Activated naive CD4-positive, alpha-beta T cell treated with anti-CD3 and anti-CD28 coated beads for 36 hours (primary cell): ENCODE measurements at places on chromosomes 3 and 15. TPM values are rescaled to one million over a fixed set of nuclear protein-coding genes. Genes with fewer than 3 reads are reported as not detected.

The ACTRT3 gene
- 0.30 TPM for total RNA-seq

The WNT5A gene
- total RNA-seq = not detected

GRCh38 chr3:83941990-83942745 is 1016.6 kb upstream of the CADM2 start:
- no peak for DNase-seq

The SCN11A gene
- 0.05 TPM for total RNA-seq

DNA sequence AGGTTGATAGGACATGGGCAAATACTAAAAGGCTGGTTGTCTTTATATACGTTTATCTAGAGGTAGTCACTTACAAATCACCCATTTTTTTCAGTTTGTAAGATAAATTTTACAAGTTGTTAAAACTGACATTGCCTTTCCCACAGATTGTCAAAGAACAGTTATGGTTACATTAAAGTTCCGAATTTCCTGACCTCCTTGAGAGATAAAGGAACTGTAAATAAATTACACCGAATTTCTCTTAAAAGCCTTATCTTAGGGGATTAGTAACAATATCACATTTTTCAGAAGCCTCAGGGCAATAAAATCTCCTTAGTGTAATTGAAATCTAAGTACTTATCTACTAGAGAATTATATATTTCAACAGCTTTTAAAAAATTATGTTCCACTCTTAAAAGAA is 49.5 kb downstream of the ZPLD1 start:
- DNase-seq = no peak

- DNase-seq = no peak
These were observed 195.5 kb downstream of the BCHE start for GRCh38 chr3:165641569-165642310.

GRCh38 chr3:95434491-95434890 is 1371.6 kb downstream of the NSUN3 start:
- no peak for DNase-seq

The SNUPN gene
- total RNA-seq = 33.1 TPM

- no peak for DNase-seq
These were observed 372.1 kb downstream of the LPP start for GRCh38 chr3:188526057-188526456.

DNA sequence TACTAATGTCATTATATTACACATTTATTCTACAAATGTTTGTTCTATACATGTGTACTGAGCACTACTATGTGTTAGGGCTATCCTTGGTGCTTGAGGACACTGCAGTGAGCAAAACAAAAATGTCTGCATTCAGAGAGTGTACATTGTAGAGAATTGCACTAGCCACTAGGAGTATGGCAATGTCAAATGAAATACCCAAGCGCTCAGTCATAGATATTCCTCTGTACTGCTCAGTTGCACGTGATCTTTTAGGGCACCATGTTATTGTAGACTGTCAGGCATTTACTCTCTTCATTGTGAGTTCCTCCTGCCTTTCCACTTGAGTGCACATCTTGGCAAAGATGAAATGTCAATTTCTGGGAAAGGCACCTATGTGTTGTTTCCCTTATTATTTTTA is 36.8 kb downstream of the FNDC3B start:
- DNase-seq = no peak

The TTLL3 gene
- 46.3 TPM for total RNA-seq

- no peak for DNase-seq
These were observed 22.5 kb downstream of the DMXL2 start for GRCh38 chr15:51600114-51600513.

DNA sequence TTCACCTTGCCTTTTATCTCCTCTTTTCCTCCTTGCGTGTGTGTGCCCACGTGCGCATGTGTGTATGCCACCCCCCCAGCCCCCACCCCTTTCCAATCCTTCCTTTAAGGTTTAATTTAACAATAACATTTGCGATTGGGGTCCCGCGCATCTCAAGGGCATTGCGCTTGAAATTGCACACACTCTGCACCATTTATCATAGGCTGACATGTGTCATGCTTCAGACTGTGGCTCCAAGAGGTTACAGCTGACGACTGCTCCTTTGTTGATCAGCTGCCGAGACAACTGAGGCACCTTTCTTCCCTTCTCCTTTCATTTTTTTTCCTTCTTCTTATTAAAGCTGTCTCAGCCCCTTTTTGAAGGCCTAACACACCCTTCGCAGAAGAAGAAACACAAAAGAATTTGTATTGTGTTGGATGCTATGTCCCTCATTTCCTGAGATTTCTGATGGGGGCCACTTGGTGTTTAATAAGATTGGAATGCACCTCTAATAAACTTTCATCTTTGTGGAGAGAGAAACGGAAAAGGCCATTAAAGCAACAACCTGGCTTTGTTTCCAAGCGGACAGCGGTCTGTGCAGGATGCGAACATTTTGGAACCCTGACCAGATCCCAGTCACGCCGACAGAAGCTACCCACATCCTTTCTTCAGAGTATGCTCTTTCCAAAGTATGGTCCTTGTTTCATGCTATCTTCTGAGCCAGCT is 470.1 kb downstream of the MCTP2 start:
- DNase-seq = no peak

- DNase-seq = no peak
These were observed 360.5 kb upstream of the NAALADL2 start for GRCh38 chr3:174498638-174499037.

The SOX2 gene
- not detected for total RNA-seq

GRCh38 chr3:138642226-138642926 is 33.8 kb downstream of the FAIM start:
- DNase-seq = no peak

DNA sequence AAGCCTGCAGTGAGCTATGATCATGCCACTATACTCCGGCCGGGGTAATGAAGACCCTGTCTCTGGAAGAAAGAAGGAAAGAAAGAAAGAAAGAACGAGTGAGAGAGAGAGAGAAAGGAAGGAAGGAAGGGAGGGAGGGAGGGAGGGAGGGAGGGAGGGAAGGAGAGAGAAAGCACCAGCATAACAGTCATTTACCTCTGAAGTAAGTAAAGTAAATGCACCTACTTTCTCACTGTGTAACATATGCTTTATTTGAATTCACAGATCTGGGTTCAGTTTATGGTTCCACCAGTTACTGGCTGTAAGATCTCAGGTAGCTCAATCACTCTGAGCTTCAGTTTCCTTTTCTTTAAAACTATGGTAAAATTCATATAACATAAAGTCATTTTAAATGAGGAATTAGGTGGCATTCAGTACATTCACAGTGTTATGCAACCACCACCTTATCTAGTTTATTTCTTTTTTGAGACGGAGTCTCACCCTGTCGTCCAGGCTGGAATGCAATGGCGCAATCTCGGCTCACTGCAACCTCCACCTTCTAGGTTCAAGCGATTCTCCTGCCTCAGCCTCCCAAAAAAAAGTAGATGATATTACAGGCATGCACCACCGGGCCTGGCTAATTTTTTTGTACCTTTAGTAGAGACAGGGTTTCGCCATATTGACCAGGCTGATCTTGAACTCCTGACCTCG is 16.1 kb upstream of the RAD54L2 start:
- DNase-seq = no peak

DNA sequence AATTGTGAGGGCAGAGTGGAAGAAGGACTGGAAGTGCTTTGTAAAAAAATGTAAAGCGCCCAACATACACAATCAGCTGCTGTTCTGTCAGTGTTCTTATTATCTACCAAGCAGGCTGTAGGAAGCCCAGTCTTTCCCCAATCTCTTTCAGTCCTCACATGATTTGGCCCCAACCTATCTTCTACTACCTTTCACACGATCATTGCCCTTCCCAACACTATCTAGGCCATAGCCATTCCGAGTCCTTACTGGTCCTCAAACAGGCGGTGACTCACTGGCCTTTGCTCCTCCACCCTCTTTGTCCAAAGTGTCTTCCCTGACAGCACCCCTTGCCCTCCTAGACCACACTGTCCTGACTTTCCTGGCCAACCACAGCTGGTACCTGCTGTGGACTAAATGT is 861 bp upstream of the RFT1 start:
- DNase-seq = no peak

- no peak for DNase-seq
These were observed 43.4 kb upstream of the PCSK6 start for GRCh38 chr15:101532865-101533264.

The TOPAZ1 gene
- not detected for total RNA-seq

The LRIG1 gene
- 18.3 TPM for total RNA-seq

DNA sequence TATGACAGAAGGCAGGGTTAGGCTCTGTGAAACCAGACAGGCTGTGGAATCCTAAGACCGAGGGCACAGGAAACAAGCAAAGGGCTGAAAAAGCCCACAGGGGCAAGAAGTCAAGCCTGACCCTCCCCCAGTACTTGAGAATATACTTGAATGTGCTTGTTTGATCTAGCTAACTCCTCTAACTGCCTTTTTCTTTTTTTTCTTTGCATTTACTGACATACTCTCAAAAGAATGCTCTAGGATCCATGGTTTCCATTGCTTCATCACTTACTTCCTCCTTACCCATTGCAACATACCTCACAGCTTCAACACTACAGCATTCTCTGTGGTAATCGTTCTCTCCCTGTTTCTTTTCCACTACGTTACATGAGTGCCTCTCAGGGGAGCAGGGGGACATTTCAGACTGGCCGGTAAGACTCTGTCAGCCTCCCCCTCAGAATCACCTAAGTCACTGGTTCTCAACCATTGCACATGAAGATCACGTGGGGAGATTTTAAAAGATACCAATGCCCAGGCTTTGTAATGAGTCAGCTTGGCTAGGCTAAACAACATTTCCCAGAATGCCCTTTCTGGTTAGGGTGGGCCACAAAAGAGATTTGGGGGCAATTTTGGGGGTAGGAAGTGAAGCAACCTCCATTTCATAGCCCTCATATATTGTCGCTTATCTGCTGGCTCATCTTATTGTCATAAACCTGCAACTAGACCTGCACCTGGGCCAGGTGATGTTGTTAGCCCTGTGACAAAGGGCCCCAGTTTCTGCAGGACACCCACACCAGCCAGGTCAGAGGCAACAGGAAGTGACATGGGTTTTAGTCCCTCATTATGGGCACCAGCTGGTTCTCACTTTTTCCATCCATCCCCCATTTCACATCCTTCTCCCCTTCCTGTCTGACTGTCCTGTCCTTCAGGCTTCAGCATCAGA is 24.6 kb upstream of the RSL24D1 start:
- DNase-seq = peak; percentile 49

- DNase-seq = no peak
These were observed 32.2 kb downstream of the CD276 start for GRCh38 chr15:73716417-73716816.

DNA sequence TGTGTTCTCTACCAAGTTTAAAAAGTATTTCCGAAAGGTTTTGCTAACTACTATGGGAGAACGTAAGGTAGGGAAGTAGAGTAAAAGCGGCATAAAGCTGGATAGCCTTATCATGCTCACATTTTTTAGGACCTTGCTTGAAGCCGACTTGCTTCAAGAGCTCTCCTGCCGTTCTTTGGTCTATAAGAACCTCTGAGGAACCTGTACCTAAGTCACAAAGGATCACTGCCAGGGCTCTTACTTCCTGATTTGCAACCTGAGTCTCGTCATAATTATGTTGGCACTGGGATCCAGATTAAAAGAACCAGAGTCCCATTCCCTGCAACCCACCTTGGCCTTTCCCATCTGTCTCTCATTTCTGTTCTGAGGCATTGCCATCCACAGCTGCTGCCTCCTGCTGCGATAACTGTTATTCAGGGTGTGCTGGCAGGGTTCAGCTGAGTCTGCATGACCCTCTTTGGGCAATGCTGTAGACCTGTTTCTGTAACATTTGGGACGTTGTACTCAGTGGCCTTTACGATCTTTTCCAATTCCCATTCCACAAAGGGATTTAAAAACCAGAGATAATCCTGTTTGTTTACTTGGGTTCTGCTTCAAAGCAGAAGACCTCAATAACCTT is 131.0 kb upstream of the UMPS start:
- no peak for DNase-seq
